ENCODE measurements at places on chromosomes 6 and 20.

GRCh38 chr6:12369355-12369754 is 79.2 kb downstream of the EDN1 start:
- no peak for DNase-seq

- no peak for DNase-seq
Measured at GRCh38 chr6:8420031-8420588, 15.2 kb downstream of the SLC35B3 start.

- no peak for DNase-seq
Measured at GRCh38 chr6:159151266-159151855, 17.8 kb upstream of the FNDC1 start.

DNA sequence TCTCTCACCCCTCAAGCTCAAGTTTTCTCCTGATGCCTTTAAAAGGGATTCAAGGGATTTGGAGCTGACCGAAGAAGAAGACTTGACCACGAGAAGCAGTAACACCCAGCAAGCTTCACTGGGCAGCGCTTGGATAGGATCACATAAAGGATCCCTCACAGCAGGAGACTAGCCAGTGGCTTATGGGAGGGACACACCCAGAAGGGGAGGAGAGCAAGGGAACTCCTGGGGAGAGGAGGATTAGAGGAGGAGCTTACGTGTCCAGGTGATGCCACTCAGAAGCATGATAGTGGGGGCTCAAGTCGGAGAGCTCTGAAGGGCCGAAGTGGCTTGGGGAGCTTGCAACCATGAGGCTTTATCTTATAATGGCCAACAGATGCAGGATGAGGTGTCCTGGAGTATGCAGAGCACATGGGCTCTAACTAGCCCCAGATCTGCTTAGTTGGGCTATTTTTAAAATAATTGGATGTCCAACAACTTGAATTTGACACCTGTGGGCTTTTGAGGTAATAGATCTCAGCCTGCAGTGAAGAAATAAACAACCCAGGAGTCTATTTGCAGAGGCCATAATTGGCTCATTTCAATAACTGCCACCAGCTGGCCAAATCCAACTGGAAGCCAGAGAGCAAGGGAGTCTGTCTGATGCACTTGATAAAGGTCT is 137.9 kb upstream of the EXOC2 start:
- no peak for DNase-seq

DNA sequence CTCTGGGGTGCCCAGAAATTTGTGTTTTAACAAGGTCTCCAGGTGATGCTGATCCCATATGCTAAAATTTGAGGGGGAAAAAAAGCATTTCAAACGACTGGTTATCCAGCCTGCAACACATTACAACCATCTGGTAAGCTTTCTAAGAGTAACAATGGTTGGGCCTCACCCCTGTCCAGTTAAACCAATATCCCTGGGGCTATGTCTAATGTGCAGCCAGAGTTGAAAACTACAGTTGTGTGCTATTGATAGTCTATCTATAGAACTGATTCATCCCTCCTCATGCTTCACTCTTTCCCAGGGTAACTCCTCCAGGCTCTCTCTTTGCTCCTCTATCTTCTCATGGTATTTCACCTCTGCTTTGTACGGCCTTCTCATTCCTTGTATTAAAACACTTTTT is 458.3 kb downstream of the MMUT start:
- no peak for DNase-seq

GRCh38 chr6:107816818-107817217 is 7.3 kb downstream of the SCML4 start:
- DNase-seq: no peak

- no peak for DNase-seq
Measured at GRCh38 chr20:53576586-53577318, 16.9 kb downstream of the ZNF217 start.

GRCh38 chr6:43604174-43604573 is 24.9 kb downstream of the GTPBP2 start:
- no peak for DNase-seq

- no peak for DNase-seq
Measured at GRCh38 chr20:11128220-11128718, 454.5 kb upstream of the JAG1 start.

DNA sequence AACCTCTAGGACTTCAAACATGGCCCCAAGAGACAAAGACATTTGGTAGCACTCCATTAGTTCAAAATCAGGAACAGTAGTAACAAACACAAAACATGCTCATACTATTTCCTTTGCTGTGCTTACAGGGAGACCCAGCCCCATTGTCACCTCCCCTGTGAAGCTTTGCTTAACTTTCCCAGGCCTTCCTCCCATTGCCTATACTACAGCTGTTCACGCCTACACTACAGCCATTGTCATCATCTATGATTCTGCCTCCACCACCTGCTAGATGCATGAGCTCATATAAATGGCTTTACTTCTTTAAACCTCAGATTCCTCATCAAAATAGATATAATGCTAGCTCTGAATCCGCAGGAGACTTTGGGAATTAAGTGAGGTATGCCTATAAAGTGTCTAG is 8.7 kb downstream of the PHACTR1 start:
- DNase-seq: no peak

GRCh38 chr6:133368664-133369063 is 127.5 kb downstream of the EYA4 start:
- DNase-seq: no peak

DNA sequence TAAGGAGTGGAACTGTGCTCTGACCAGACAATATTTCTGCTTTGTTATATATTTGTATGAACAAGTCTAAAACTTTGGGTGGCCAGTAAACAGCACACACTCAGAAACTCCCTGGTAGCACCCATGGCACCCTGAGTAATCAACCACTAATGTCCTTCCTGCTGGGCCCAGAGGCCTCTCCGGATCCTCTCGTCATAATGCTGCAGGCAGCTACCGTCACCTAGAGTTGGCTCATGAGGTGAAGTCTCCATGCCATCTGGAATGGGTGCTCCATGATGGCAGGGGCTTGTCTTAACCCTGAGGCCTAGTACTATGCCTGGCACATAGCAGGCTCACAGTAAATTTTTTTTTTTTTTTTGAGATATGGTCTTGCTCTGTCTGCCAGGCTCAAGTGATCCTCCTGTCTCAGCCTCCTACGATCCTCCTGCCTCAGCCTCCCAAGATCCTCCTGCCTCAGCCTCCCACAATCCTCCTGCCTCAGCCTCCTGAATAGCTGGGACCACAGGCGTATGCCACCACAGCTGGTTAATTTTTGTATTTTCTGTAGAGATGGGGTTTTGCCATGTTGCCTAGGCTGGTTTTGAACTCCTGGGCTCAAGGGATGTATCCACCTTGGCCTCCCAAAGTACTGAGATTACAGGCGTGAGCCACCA is 3.0 kb upstream of the SDCBP2 start:
- no peak for DNase-seq

DNA sequence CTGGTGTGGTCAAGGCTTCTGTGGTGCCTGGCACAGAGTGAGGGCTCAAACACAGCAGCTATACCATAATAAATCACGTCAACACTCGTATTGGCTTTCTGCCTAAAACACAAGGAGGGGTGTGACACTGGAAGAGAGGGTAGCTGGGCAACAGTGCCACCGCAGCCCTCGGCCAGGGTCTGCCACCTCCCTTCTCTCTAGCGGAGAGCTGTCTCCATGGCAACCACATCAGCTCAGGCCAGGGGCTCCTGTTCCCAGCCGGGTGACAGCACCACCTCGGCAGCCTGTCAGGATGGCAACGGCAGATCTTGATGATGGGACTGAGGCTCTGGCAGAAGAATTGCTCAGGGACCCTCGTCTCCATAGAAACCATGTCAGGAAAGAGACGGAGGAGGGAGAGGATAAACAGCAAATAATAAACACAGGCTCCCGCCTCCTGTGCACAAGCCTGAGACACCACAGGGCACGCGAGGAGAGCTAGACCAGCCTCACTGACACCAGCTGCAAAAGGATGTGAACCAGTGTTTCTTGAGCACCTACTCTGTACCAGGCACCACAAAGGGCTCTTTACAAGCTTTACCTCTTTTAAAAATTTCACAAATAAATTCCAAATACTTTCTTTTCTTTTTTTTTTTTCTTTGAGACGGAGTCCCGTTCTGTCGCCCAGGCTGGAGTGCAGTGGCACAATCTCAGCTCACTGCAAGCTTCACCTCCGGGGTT is 50.4 kb upstream of the TLDC2 start:
- no peak for DNase-seq

- DNase-seq: no peak
Measured at GRCh38 chr6:153117986-153118879, 12.8 kb downstream of the RGS17 start.

GRCh38 chr6:33705268-33705885 is 6.1 kb downstream of the UQCC2 start:
- DNase-seq: no peak

- DNase-seq: no peak
Measured at GRCh38 chr6:11806561-11807317, 28.1 kb upstream of the ADTRP start.

GRCh38 chr6:24856901-24857670 is 58.4 kb upstream of the ARMH2 start:
- DNase-seq: no peak

- DNase-seq: no peak
Measured at GRCh38 chr6:139381216-139381865, 6.9 kb upstream of the CITED2 start.

GRCh38 chr6:134223796-134224420 is 94.0 kb downstream of the SGK1 start:
- no peak for DNase-seq

DNA sequence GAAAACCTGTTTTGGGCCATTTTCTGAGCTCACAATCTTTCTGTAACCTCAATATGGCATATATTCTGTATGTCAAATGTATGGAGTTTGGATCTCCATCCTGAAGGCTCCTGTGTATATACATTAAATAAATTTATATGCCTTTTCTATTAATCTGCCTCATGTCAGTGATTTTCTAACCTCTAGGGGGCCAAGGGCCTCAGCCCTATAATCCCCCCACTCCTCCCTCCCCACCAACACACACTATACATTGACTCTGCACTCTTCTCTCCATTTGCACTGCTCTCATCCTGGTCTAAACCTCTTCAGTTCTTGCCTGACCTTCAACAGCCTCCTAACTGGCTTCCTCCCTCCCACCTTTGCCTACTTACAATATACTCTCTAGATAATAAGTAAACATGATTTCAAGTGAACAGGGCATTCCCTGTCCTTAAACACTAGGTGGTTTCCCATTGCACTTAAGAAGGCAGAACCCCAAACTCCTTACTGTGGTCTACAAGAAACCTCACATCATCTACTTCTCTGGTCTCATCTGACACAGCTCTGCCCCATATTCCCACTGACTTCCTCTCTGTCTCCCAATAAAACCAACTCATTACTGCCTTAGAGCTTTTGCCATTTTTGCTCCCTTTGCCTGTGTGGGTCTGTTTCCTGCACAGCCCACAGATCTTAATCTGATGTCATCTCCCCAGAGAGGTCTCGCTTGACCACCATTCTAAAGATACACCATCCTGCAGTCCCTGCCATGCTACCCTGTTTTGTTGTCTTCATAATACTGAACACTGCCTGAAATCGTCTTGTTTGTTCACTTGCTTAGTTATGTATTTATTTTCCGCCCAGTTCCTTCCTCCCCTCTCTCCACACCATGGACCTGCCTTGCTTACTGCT is 213.7 kb downstream of the SYNE1 start:
- no peak for DNase-seq

All from T-helper 22 cell (primary cell).